Umbilical cord (tissue), 2 donors: ENCODE measurements at places on chromosomes 4 and X. TPM values are rescaled to one million over a fixed set of nuclear protein-coding genes. Genes with fewer than 3 reads are reported as not detected.

DNA sequence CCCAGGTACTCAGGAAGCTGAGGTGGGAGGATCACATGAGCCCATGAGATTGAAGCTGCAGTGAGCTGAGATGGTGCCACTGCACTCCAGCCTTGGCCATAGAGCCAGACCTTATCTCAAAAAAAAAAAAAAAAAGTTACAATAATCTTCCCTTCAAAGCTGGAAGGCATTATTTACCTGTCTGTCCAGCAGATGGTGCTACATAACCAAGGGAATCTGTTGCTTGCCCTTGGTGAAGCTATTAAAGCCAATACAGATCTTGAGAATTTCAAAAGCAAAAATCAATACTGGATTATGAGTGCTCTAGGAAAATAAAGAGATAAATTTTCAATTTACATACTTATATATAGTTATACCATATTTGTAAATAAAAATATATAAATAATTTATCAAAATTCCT is 25.9 kb downstream of the PKD2 start:
- peak; percentile 57 for DNase-seq

DNA sequence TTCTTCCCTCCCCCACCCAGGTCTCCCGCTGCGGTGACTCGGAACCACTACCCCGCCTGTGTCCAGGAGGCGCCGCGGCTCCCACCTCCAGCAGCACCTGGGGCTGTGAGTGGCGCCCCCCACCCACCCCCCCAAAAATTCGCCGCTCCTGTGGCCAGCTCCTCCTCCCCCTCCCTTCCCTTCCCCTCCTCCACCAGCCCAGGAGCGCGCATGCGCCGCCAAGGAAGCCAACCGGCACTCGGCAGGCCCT is 278 bp downstream of the CLOCK start:
- no peak for DNase-seq

Gene IL2
- not detected for total RNA-seq

GRCh38 chrX:38221391-38221929 is 789 bp upstream of the SRPX start:
- DNase-seq: no peak
